CD4-positive, alpha-beta memory T cell (primary cell): ENCODE measurements at places on chromosomes 11 and 22.
A peak's percentile ranks its signal among the peaks of the same experiment; 100 is the strongest.

DNA sequence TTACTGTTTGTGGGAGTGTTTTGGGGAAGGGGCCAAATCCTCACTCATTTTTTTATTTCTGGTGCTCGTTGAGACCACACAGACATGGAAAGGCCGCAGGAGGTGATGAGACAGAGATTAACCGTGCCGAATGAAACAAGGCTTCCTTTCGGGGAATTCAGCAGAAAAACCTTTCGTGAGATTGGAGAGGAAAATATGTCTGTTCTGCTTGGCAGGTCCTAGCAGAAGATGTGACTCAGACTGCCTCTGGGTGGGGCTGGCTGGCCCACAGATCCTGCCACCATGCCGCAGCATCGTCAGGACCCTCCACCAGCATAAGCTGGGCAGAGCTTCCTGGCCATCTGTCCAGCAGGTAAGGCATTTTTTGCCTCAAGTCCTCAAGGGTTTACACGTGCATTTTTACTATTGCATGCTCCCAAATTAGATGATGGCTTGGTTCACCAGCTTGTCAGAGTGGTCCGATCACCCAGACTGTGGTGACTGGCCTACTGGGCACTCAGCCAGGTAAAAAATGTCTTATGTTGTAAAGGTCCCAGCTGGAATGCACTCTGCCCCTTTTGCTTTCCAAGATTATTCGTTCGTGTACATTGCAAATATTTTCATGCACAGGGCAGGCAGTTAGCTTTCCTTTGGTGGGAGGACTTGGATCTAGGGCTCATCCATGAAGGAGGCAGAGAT lies 1.5 kb downstream of the DDB2 start:
- DNase-seq = peak; percentile 29

DNA sequence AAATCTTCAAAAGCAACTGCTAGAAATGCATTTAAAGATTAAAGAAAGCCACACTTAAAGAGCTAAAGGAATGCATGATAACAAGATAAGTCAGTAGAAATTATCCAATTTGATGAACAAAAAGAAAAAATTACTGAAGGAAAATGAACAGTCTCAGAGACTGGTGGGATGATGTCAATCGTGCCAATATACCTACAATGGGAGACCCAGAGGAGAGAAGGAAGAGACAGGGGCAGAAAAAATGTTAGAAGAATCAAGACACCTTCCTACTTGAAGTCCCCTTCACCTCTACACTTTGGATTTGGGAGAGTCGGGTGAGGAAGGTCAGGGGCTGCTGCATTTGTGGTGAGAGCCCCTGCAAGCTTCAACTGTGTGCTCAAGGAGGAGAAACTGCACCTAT lies 216.3 kb downstream of the BUD13 start:
- no peak for DNase-seq

DNA sequence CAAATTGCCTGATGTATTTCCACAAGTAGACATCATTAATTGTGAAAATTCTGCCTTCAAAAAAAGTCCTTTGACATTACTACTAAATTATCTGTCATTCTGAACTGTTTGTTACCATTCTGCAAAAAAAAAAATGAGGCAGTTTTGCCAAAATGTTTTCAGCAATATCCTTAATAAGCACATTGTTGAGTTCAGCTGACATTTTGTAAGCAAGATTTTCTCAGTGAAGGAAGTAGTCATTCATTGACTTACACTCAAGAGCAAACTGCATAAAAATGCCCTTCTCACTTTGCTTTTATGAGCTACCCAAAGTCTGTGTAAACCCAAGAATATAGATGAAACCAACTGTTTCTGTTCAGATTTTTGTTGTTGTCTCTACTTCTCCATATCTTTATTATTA lies 125.9 kb downstream of the UVRAG start:
- no peak for DNase-seq

DNA sequence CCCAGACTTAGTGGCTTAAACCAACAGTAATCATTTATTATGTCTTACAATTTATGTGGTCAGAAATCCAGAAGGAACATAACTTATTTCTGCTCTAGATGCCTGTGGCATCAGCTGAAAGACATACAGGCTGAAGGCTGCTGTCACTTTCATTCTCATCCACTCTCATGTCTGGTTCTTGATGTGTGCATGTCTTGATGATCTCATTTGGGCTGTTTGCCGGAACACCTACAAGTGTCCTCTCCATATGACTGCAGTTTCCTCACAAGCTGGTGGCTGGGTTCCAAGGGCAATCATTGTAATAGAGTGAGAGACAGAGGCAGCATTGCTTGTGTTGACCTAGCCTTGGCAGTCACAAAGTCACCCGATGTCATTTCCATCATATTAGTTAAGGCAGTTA lies 1375.9 kb upstream of the RAG2 start:
- DNase-seq = no peak

GRCh38 chr11:119376197-119376847 lies 5.2 kb downstream of the USP2 start:
- no peak for DNase-seq

GRCh38 chr11:32561835-32562234 lies 21.8 kb upstream of the EIF3M start:
- DNase-seq = no peak

GRCh38 chr22:47112994-47113852 lies 350.8 kb downstream of the TBC1D22A start:
- DNase-seq = no peak

GRCh38 chr11:59575505-59575904 lies 40.1 kb downstream of the OSBP start:
- no peak for DNase-seq

- DNase-seq = no peak
These were observed 13.1 kb upstream of the RAB38 start for GRCh38 chr11:88188251-88188931.

DNA sequence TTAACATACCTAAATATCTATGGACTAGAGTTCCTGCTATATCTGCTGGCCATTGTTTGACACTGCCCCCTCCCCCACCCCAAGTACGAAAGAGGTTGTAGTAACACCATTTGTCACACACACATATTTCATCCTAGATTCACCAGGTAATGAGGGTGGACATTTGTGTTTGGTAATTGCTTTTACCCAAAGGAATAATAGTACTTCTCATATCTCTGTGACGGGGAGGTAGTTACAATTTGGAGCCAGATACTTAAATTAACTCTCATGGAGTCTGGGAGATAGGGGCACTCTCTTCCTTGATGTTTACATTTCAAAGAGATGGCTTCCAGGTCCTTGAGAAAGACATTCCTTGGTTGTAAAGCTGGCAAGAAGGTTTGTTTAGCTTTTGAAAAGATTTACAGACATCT lies 38.7 kb downstream of the REXO2 start:
- no peak for DNase-seq

GRCh38 chr11:2584812-2585565 lies 114.8 kb downstream of the KCNQ1OT1 start:
- DNase-seq = no peak

GRCh38 chr11:86696004-86696403 lies 23.6 kb upstream of the ME3 start:
- no peak for DNase-seq

DNA sequence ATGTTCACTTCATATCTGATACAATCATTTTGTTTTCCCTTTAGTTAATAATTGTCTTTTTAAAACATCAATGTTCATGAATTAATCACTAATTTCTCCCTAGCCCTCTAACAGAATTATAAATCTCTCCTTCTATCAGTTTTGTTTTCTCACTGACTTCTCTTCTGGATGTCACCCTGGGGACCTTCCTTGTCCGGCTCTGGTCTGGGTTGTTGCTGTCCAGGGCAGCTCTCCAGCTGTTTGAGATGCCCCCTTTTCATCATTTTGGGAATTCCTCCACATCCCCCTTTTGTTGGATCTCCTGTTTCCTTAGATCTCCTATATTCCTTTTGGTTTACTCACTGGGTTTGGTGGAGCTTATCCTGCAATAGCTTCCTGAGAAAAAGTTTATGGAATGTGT lies 35.6 kb upstream of the PSMA1 start:
- no peak for DNase-seq

DNA sequence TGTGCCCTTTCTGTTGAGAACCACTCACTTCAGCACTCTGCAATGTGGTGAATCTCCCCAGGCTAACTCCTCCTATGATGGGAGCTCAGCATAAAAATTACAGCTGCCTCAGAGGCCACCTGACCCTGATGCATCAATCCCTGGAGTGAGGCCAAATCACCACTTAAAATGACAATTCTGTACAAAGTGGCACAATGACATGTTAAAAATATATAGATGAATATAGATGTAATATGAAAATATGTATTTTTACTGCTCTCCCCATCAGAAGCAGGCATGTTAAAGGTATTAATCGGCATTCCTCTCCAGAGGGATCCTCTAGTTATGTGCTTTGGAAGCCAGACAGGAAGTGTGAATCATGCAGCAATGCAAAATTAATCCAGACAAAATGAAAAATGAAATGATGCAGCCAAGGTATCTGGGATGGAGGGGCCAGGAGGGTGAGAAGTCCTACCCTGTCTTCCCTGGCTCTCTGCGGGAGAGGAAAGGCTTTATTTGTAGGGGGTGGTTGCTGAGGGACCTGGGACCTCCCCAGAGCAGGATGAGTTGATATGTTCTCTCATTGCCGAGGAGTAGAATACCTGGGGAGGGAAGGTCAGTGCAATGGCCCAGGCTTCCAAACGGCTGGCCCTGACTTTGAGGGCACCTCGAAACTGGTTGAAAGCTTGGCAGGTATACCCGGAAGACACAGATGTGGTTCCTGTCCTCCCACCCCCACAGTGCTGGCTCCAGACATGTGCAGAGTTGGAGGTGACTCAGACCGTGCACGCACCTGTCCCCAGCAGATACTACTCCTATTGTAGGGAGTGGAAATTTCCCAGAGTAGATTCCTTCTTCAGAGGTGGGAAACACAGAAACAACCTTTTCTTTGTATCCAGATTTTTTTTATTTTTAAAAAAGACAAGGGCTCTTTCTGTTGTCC lies 347.9 kb upstream of the NCAM1 start:
- DNase-seq = no peak

DNA sequence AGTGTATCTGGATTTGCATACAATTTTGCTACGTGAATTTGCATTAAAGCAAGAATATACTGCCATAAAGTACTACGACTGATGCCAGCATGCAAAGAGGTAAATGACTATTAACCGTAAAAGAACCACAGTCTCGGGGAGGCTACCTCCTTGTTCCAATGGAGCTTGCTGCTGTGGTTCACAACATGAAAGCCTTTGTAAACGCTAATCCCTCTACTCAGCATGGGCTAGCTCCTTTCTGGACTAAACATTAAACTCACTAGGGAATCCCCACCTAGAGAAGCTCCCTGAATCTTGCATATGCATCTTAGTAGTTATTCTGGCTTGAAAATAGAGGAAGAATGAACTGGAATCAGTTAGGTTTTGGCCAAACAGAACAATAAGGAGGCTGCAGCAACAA lies 60.5 kb upstream of the ARHGAP32 start:
- DNase-seq = no peak
